ENCODE measurements at places on chromosomes 1 and 21.

- DNase-seq, result peak; percentile 54
These were observed 440.9 kb upstream of the ZRANB2 start for GRCh38 chr1:71521655-71522264.

DNA sequence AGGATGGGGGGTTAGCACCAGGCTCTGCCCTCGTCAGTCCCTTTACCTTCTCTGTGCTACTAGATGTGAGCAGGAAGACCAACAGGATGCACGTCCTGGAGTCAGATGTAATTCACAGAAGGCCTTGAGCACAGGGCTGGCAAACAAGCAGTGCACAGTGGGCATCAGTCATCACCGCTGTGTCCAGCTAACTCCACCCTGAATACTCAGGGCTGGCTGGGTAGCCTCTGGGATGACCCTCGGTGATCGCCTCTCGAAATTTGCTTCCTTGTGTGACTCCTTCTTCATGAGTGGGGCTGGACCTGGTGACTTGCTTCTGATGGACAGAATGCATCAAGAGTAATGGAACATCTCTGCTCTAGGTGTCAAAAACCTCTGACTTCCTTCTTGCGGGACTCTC, 92.2 kb upstream of the TMPRSS2 start:
- no peak for DNase-seq

DNA sequence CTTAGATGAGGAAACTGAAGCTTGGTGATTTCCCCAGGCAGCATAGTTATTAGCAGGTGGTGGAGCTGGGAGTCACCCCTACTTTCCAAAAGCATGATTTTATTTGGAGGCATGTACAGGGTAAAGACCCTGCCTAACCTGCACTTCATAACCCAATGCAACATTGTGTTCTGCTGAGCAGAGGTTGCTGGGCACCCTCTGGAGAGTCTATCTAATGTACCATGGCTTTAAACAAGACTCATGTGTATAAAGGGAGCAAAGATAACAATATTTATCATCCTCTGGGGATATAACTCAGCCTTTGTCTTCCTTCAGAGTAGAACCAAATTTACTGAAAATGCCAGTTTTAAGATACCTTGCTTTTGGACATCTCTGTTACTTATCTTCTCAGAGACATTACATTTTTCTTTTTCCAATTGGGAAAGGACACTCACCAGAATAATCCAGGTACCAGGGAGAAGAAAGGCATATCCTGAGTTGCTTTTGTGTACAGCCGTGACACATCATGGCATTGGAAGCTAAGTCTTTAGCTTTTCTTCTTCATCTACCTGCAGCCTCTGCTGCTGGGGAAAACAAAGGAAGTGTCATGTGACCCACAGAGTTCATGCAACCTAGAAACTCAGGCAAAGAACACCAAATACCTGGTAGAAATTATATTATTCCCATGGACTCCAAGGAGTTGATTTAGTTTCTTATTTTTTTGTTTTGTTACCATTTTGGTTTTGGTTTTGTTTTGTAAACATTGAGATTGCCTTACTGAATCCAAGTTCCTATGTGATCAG, 39.6 kb downstream of the ELAVL4 start:
- no peak for DNase-seq

DNA sequence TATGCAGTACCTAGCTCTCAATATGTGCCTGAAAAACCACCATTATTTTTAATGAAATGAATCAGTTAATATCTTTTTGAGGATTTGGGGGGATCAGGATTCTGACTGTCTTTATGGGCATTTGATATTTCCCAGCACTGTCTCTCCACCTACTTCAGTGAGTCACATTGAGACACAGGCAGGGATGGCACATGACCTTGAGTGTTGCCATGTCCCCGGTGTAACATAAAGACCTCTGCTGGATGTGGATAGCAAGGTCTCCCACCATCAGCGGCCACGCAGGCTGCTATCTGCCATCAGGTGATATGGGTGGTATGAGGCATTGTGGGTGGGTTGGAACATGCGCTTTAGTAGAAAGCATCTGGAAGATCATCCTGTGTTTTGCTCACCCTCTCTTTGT, 103.2 kb downstream of the RGL1 start:
- DNase-seq, result no peak

DNA sequence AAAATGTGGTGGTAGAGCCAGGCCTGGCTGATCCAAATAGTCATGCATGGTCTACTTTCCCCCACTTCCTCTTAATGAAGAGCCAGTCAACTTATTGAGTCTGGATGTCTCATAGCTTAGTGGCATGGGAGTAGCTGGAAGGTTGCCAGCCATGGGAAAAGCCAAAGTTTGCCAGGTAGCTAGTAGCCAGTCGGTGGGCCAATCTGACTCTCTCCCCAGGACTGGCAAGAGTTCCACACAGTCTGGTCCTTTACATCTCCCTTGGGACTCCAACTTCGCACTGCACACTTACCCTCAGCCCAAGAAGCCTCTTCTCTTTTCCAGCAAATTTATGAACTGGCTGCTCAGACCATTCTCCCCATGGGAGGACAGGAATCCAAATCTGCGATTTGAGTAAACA, 8.3 kb downstream of the WARS2 start:
- DNase-seq, result no peak

DNA sequence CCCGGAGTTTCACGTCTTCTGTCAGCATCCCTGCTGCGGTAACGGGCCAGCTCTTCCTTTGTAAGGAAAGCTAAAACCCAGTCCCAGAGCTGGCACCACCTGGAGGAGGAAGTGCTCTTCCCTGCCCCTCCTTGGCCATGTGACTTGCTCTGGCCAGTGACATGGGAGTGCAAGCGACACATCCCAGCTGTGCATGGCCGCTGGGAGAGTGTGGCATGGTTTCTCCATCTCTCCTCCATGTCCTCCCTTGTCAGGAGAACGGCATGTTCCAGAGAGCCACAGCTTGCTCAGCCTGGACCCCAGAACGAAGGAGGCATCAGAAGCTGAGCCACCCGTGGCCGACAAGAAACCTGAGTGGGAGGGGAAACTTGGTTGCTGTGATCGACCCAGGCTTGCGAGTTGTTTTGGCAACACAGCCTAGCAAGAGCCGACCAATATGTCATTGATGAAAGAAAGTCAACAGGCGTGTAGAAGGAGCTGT, 2.7 kb upstream of the PRXL2B start:
- peak; percentile 78 for DNase-seq

DNA sequence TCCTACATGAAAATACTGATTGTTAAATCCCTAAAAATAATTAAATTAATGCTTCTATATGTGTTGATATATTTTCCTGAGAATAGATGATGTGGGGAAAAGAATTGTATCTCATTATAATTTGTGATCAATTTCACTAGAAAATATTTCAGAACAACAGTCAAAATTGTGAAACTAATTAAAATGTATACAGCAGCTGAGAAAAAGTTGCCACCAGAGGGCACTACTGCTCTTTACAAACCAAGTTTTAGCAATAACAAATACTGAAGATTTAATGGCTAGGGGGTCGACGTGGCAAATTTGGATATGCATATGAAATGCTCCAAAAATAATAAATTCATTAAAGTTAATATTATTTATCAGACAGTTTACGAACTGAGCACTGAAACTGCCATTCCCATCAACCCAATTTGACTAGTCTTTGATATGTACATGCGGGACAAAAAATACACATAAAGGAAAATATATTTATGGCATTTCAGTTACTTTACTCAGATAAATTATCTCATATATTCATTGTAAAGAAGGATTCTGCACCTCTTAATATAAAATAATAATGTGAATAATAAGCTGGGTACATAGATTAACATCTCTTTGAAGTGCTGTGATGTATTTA, 96.3 kb upstream of the TMPRSS15 start:
- peak; percentile 62 for DNase-seq
